ENCODE measurements at places on chromosomes 7 and 10.

GRCh38 chr10:49611816-49612512 is 1.9 kb downstream of the SLC18A3 start:
- peak; percentile 52 for DNase-seq

- DNase-seq: no peak
Observed at GRCh38 chr7:159159731-159160130, 15.1 kb upstream of the VIPR2 start.

DNA sequence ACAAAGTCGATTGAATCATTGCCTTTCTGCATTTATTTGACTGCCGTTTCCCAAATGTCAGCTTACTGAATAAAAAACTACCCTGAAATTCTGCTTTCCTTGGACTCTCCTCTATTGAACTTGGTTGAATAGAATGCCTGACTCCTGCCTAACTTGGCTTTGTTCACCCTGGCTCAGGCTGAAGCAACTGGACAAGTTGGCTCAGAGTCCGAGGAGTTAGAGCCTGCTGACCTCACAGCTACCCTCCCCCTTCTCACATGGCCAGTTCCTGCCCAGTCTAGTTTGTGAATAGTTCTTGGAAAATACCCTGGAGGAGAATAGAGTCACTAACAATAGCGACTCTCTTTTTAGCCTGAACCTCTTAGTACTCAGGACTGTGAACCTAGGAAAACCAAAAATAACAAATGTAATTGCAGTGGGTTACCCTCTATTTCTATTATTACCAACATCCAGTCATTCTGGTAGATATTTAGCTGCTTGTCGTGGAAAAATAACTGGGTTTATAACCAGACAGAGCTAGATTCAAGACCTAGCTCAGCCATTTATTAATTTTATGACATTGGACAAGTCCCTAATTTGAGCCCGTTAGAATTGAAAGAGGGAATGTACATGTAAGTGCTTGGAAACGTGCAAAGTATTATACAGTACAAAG is 17.3 kb upstream of the NRBF2 start:
- no peak for DNase-seq

GRCh38 chr7:71021131-71021530 is 110.8 kb upstream of the GALNT17 start:
- DNase-seq: no peak

DNA sequence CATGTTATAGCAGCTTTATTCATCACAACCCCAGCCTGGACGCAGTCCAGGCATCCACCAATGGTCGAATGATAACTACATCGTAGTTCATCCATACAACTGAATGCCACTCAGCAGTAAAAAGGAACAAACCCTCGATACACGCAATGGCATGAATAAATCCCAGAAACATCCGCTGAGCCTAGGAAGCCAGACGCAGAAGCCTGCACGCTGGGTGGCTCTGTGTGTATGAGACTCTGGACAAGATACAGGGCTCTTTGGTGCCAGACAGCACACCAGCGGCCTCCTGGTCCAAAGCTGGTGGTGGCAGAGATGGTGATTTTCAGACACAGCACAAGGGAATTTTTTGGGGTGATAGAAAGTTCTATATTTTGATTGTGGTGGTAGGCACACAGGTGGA is 10.0 kb upstream of the CRYGN start:
- DNase-seq: no peak

DNA sequence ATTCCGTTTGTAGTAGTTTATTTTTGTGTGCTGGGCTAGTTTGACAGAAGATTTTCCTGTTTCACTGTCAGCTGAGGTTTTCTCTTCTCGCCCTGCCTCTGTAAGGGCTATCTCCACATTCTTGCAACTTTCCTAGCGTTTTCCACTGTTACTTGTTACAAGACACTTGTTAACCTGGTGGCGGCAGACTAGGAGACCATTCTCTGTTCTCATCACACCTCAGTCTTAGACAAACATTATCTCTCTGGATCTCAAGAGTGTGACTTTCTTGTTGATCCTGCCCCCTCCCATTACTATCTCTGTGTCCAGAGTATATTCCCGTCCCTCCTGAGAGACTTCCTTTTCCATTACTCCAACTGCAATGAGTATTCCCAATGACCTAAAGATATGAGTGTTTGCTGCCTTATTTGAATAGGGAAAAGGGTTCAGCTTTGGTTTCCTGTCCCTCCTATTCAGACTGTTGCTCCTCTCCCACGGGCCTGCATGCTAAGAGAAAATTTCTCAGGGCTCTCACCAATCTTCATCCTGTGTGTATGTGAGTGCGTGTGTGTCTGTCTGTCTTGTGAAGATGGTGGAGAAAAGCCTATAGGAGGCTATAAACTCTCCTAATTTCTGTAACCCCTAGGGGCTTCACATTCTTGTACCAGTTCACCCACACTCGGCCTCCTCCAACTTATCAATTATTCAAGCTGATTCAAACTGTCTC is 722.4 kb upstream of the POT1 start:
- DNase-seq: no peak

GRCh38 chr7:147944321-147944720 is 646.2 kb upstream of the C7orf33 start:
- no peak for DNase-seq

DNA sequence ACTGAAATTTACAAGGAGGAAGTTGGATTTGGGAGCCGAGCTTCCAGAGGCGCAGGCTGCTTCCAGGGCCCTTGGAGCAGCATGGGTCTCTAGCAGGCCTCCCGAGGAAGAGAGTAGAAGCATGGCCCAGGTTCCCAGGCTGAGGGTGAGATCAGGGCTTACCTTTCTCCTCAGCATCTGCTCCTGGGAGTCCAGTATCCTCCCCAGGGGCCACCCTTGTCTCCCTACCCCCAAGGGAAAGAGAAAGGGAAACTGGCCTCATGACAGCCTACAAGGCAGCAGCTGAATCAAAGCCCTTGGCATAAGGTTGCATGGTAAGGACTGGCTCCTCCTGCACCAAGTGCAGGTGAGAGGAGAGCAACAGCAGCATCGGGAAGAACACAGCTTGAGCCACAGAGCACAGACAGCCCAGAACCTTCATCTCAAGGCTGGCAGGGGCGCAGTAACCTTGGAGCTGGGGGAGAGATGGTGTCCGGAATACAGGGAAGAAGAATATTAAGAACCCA is 114.5 kb downstream of the MARCHF5 start:
- no peak for DNase-seq

- no peak for DNase-seq
Observed at GRCh38 chr7:106599343-106599698, 61.6 kb downstream of the CCDC71L start.

DNA sequence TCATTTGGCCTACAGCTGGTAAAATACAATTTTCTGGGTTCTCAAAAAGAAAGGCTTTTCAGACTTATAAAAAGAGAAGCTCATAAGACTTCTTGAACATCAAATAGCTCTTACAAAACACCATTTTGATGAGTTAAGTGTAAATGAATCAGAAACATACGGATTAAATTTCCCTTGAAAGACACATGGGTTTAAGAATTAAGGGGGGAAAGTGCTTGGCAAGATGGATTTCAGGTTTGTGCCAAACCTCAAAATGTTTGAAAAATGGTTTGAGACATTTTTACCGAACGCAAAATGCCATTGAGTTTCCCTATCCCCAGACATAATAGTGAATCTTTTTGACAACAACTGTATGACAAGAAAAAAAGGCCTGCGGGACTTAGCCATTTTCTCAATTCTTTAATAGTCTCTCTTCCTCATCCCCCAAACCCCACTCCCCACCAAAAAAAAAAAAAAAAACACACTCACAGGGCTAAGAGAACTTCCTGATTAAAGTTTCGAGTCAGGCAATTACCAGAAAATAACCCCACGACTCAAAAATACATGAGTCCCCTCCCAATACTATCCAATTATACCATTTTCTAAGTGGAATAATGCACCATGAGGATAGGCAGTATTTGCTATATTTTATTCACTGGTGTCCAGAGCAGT is 260.1 kb downstream of the TRIL start:
- no peak for DNase-seq

DNA sequence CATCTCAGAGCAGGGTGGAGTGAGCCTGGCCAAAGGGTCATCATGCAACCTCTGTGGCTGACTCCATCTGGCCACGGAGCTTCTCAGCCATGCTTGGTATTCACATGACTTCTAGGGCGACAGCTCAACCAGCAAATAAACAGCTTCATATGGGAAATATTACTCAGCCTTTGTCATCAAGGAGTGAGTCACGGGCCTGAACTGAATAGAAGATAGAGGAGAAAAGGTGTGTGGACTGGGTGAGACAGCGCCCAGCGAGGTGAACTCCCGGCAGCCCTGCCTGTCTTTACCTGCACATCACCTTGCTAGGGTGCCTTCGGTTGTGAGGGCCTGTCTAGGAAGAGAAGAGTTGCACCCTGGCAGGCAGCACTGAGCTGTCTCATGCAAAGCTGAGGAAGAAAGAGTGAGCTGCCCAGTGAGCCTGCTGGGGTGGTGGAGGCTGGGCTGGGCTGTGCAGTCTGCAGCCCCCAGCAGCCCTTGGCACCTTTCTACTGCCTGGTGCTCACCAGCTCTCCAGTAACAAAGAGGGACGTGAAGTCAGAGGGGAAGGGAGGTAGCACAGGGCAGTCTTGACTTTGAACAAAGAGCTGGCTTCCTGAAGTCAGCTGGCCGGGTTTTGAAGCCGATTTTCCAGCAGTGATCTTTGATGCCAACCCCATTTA is 114.2 kb downstream of the EGFR start:
- no peak for DNase-seq

- no peak for DNase-seq
Observed at GRCh38 chr10:89219513-89220218, 12.5 kb upstream of the CH25H start.

DNA sequence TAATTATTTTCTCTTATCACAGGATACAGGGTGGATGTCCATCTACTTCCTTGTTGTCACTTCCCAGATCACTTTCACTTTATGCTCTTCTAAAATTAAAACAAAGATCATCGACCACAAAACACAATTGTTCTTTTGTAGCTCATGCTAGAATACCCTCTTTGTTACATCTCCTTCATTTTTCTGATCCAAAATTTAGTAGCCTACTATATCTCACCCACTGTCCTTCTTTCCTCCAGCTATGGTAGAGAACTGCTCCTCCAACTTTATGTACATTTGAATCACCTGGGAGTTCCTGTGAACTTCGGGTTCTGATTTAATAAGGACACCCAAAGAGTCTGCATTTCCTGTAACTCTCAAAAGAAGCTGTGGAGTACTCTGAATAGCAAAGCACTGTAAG is 1.2 kb upstream of the AHR start:
- no peak for DNase-seq

- DNase-seq: no peak
Observed at GRCh38 chr7:82164813-82165212, 278.8 kb downstream of the CACNA2D1 start.

- DNase-seq: peak; percentile 73
Observed at GRCh38 chr7:23470330-23471105, at the start of gene IGF2BP3. TSS of gene IGF2BP3 (minus strand) at chr7:23470491. CDS start at chr7:23470110, 381 bp downstream.

- no peak for DNase-seq
Observed at GRCh38 chr7:114901771-114902170, 20.1 kb upstream of the MDFIC start.

GRCh38 chr10:114181971-114182370 is 2.8 kb downstream of the TDRD1 start:
- DNase-seq: no peak

DNA sequence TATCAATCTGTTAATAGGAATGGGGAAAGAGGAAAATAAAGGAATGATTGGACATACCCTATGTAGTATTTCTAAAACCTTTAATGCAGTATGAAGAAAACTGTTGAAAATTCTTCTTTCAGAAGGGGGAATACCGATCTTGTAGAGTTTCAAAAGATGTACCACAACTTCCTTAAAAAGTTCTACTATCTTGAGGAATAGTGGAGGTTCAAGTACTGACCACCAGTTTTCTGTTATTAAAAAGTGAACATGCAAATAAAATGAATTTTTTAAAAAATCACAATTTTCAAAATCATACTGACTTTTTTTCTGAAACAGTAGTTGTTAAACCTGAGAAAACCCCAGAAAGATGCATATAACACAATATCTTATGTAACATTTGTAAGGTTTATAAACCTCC is 86.5 kb downstream of the HERC4 start:
- no peak for DNase-seq

- no peak for DNase-seq
Observed at GRCh38 chr7:87545760-87546159, 54.9 kb downstream of the ABCB1 start.

DNA sequence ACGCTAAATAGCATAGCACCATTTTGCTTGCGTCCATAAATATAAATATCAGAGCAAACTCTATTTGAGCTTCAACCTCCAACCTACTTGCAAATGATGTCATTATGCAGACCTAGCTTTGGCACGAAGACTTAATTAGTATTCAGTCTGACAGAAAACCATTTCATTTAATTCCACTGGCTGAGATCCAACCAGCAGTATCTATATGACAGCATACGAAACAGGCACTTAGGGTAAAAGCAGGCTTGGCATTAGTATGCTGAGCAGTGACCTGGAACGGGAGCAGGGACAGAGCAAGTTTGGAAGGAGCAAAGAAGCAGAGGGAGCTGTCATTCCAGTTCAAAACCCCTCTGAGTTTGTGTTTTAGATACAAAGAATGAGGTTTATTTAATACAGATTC is 312.5 kb upstream of the CHRM2 start:
- DNase-seq: no peak

- DNase-seq: no peak
Observed at GRCh38 chr10:103637927-103638557, 144.5 kb downstream of the NEURL1 start.

DNA sequence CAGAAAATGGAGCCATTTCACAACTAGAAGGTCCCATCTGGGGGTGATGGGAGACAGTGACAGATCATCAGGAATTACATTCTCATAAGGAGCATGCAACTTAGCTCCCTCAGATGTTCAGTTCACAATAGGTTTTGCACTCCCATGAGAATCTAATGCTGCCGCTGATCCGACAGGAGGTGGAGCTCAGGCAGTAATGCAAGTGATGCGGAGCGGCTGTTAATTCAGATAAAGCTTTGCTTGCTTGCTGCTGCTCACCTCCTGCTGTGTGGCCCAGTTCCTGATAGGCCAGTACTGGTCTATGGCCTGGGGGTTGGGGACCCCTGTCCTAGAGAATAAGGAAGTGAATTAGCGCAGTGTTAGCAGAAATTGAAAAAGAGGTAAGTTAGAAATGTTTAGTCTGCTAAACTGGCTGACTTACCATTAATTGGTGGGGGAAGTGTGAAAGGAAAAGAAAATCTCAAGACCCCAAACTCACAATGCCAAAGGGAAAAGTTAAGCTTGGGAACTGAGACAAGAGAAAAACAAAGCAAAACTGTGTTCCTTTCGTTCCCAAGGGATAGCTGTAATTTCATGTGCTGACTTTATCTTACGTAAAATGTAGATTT is 76.4 kb downstream of the LYZL2 start:
- no peak for DNase-seq

- DNase-seq: no peak
Observed at GRCh38 chr10:88975377-88975720, 15.2 kb upstream of the FAS start.

GRCh38 chr10:116608686-116609594 is 11.8 kb upstream of the PNLIPRP2 start:
- DNase-seq: no peak

DNA sequence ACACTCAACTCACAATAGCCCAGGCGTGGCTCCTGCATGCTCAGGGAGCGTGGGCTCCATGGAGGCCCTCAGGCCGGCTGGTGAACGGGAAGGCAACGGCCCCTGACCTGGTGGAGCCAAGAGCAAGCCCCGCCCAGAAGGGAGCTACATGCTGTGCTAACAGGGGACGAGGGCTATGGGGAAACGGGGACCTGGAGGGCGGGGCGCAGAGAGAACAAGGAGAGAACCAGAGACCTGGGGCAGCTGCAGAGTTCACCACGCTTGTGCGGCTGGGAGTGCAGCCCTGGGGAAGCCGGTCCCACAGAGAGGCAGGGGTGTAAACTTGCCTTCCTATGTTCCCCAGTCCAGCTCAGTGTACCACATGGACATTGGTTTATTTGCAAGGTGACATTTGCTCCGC is 69.2 kb upstream of the PPP2R2D start:
- DNase-seq: no peak

All from activated CD8-positive, alpha-beta memory T cell treated with anti-CD3 and anti-CD28 coated beads, Interleukin-2, amount 50 U/mL, for 48 hours (primary cell).